ENCODE measurements at places on chromosomes 13 and 19.

DNA sequence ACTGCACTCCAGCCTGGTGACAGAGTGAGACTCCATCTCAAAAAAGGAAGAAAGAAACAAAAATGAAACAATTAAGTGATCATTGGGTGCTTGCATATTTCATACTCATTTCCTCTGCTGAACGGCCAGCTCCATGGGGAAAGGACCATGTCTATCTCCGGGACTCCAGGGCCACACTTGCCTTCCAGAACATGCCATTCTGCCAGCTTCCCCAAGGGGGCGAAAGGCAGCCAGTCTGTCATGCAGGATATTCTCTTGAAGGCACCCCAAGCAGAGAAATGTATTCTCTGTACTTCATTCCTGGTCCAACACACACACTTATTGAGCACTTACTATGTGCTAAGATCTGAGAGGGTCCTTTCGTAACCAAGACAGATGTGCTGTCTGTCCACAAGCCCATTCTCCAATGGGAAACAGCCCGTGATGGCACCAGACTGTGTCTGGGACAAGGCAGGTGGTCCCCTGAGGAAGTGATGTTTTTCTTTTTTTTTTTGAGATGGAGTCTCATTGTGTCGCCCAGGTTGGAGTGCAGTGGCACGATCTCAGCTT, 10.2 kb upstream of the CARM1 start:
- ATAC-seq: peak; percentile 31

DNA sequence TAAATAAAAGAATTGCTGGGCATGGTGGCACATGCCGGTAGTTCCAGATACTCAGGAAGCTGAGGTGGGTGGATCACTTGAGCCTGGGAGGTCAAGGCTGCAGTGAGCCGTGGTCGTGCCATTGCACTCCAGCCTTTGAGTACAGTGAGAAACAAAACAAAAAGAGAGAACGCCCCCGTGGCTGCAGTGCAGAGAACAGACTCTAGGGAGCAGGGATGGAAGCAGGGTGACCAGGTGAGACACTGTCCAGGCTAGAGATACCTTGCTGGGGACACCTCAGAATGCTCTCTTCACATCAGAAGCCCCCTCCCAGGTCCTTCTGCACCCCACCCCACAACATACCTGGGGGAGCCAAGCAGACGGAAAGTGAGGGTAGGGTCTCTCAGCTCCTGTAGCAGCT, 24.8 kb downstream of the MAP4K1 start:
- no peak for ATAC-seq

DNA sequence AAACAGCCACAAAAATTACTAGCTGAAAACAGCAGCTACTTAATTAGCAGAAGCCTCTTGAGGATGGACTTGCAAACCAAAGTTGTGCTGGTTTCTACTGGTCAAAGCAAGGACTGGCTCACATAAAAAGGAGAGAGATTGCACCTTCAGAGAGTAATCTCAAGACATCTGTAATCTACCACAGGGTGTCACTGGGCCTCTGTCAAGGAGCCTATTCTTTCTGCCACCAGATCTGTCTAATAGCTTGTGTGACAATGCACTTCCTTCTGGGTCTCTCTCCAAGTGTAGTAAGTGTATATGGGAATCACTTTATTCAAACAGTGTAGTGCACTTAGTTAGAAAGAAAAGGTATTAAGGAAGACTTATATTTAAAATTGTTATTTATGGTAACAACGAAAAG, 24.4 kb upstream of the ZNF561 start:
- no peak for ATAC-seq

DNA sequence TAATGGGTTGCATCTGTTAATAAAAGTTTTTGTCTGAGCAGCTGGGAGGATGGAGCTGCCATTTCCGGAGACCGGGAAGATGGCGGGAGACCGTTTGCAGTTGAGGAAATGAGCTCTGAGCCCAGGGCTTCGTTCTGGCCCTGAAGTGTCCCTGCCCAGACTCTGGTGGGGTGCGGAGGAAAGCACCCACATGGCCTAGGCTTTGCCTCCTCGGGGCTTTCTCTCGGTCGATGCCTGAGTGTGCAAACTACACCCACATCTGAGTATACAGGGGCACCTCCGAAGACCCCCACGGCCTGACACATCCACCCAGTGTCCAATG, 15.6 kb upstream of the NANOS3 start:
- peak; percentile 1 for ATAC-seq

DNA sequence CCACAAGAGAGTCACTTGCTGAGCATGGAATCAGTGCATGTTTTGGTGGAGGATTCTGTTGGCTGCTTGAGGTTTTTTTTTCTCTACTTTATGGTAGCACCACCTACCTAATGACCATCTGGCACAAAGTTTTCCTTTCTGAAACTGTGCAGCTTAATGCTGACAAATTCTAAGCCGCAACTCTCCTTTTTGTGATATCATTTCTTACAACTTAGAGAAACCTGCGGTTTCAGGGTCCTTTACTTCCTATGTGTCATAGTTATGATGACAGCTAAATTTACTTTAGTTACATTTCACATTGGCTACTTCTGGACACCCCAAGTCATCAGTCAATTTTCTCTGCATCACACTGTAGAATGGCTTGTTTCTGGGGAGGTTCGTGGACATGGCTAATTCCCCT, 115.4 kb upstream of the TMTC4 start:
- ATAC-seq: no peak

GRCh38 chr13:80716610-80717081, 375.7 kb upstream of the SPRY2 start:
- no peak for ATAC-seq

- peak; percentile 46 for ATAC-seq
These were observed at the start of gene VSIG10L for GRCh38 chr19:51341976-51342580. VSIG10L (minus strand) TSS chr19:51342139; CDS start chr19:51342124, 15 bp downstream.

GRCh38 chr19:10603084-10603872, 16.2 kb upstream of the AP1M2 start:
- ATAC-seq: peak; percentile 57

GRCh38 chr19:1896508-1896907, 8.7 kb upstream of the ADAT3 start:
- ATAC-seq: peak; percentile 16

GRCh38 chr19:30490760-30491159, 118.6 kb downstream of the ZNF536 start:
- ATAC-seq: no peak

DNA sequence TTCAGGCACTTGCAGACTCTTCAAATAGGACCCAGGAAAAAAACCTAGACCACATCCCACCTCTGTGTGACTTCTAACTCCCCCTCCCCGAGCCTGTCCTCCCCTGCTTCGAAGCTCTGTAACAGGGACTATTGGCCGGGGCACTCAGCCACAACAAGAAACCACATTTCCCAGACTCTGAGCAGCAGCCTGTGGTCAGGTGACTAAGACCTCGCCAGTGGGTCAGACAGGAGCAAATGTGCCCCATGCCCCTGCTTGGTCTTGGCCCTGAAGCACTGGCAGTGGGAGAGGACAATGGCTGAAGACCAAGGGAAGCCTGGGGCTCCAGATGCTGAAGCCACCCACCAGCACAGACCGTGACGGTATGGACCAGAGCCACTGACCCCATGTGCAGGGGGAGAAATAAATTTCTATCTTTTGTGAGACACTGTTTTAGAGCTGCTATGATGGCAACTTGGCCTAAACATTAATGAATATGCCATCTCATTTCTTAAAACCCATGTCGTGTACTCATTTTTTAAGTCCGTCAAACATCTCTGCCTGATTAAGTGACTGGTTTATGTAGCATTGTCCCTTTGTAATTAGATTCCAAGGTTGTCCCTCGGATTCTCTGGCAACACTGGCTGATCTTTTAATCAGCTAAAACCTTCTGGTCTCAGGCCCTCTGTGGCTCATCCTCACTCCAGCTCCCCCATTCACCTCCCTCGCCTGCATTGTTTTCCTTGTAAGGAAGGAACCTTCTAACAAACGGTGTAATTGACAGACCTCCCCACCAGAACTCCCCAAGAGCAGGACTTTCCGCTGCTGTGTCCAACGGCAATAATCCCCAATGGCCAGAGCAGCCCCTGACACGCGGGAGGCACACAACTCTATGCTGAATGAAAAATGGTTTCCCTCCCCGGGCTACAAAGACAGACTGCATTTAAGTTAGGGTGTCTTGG, 98.4 kb downstream of the STK24 start:
- no peak for ATAC-seq

DNA sequence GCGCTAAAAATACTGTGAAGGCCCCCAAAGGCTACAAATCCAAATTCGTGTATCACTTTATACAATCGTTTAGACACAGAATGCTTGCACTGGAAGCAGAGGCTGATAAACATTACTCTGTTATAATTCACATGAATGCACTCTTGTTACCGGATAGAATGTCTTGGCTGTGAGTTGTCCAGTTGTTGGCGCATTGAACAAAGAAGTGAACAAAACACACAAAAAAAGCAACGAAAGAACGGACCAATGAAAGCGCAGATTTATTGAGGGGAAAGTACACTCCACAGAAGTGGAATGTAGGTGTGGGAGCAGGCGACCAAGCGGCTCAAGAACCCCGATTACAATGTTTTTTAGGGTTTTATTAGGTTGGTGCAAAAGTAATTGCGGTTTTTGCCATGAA, 529 bp upstream of the ZNF418 start:
- ATAC-seq: no peak

DNA sequence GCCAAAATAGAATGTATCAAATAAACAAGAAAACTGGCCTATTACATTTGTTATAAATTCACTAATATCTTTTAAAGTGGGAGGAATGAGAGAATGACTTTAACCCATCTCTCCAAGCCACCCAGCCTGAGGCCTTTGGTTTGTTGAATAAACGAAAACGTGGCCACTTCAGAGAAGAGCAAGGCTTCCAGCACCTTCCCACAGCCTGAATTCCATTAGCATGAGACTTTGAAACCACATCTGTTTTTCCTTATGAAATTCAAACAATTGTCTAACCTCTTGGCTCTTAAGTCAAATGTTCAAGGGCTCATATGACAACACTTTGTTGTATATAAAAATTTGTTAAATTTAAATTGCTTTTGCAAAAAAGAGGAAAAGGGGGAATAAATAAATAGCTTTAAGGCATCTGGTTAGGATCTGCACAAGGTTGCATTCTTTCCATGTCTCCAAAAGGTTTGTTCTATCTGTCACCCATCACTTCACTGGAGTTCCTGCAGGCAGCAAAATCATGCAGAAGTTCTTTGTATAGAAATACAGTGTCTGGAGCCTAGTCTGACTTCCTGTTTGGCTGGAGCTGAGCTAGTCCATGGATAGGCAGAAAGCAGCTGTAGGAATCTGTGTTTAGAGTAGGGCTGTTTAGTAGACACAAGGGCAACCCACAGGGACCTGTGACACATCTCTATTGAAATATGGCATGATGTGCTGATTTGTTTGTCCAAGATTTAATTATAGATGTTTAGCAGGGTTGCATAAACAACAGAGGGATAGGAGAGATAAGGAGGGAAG, 502.3 kb downstream of the KCTD12 start:
- ATAC-seq: peak; percentile 47

DNA sequence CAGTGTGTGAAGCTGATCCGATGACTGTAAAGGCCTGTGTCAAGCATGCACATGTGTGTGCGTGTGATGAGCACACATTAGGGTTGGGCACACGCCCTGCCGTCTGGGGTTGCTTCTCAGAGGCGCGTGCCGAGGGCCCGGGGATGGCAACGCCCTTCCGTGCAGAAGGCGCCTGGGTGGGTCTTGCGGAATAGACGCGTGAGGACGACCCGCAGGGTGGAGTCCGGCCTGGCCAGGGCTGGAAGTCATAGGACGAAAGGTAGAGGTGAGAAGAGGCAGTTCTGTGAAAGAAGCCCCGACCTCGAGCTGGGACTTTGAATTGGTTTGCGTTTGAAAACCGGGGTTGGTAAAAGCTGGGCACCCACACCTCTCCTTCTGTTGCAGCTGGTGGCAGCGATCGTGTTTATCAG, 35.7 kb downstream of the TMEM255B start:
- ATAC-seq: peak; percentile 52

- no peak for ATAC-seq
These were observed 43.2 kb downstream of the RCBTB2 start for GRCh38 chr13:48489666-48490065.

GRCh38 chr13:85828094-85828684, 29.0 kb upstream of the SLITRK6 start:
- no peak for ATAC-seq

- ATAC-seq: no peak
These were observed 27.0 kb downstream of the OXGR1 start for GRCh38 chr13:96967248-96967745.

DNA sequence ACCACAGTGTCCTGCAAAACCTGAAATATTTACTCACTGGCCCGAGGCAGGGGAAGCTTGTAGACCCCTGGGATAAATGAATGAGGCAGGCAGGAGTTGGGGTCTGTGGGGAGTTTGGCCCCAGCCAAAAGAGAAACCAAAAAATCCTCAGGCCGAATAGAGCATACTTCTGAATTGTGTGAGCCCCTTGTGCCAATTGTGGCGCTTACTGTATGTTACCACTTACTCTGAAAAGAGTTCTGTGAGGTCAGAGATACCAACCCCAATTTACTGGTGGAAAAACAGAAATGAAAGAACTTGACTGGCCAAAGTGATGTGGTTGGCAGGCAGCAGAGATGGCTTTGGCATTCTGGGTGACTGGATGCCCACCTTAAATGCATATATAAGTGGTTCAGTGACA, 6.9 kb downstream of the CARM1 start:
- no peak for ATAC-seq

- peak; percentile 100 for ATAC-seq
These were observed at the start of gene ZNF528 for GRCh38 chr19:52397310-52398080. ZNF528 (plus strand) TSS chr19:52397849; CDS start chr19:52402014, 4,165 bp downstream.

DNA sequence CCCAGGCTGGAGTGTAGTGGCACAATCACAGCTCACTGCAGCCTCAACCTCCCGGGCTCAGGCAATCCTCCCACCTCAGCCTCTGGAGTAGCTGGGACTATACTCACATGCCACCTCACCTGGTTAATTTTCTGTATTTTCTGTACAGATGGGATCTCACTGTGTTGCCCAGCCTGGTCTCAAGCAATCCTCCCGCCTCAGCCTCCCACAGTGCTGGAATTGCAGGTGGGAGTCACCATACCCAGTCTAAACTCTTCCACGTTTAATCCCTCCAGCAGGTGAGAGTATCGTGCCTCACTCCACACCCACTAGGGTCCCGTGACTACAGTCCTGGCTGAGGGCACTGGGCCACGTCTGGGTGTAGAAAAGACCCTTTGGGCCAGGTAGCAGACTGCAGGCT, 16.5 kb downstream of the BCAT2 start:
- no peak for ATAC-seq

GRCh38 chr13:106505732-106506131, 29.7 kb downstream of the EFNB2 start:
- no peak for ATAC-seq

- ATAC-seq: no peak
These were observed 15.4 kb downstream of the NLRP12 start for GRCh38 chr19:53808710-53809125.

- no peak for ATAC-seq
These were observed 18.4 kb downstream of the MAG start for GRCh38 chr19:35310331-35310730.

- ATAC-seq: no peak
These were observed 2.4 kb downstream of the PCSK4 start for GRCh38 chr19:1487576-1488281.

DNA sequence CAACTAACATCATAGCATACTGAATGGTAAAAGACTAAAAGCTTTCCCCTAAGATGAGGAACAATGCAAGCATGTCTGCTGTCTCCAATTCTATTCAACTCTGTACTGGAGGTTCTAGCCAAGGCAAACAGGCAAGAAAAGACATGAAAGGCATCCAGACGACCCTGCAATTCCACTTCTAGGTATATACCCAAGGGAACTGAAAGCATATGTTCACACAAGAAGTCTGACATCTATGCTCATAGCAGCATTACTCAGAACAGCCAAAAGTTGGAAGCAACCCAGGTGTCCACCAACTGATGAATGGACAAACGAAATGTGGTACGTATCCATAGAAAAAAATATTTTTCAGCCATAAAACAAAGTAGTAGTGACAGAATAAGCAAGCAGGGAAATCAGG, 39.1 kb downstream of the PEPD start:
- peak; percentile 20 for ATAC-seq

- ATAC-seq: no peak
These were observed 3.6 kb upstream of the ADGRE3 start for GRCh38 chr19:14678199-14678598.

Data from esophagus mucosa (tissue), 1 donor.